ENCODE measurements at places on chromosomes 13 and 19.

DNA sequence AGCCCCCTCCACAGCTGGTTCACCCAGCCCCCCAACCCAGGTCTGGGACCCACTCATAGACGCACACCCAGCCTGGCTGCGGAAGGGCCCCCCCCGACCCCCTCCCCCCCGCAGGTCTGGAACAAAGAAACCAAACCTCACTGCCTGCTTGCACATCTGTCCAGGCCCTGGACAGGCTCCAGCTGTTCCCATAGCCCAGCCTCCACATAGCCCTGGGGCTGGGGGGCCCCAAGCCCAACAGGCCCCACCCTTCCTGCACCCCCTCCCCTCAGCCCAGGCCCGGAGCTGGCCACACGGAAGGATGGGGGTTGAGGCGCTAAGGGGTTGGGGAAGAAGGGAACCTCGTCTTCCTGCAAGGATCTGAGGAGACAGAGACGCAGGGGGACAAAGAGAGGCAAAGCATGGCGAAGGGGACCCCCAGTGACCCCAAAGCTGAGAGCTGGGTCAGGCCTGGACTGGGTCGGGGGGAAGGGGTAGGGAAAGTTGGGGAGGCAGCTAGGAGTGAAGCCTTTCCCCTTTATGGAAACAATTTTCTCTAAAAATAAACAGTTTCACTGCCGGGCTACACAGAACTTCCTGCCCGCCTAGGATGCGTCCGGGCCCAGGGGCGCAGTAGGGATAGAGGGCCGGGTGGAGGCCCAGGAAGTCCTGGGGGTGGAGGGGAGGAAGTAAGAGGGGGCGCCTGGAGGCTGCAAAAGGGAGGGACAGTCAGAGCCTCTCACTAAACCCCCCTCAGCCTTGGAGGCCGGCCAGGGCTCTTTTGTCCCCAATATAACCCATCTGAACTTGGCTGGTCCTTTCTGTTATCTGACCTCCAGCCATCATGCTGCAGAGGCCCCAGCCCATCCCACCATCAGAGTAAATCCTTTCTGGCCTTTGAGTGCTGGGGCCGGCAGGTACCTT is 2.4 kb downstream of the KANK2 start:
- DNase-seq, result no peak

- no peak for DNase-seq
Measured at GRCh38 chr13:113397608-113398425, 33.9 kb upstream of the GRTP1 start.

- DNase-seq, result no peak
Measured at GRCh38 chr13:91220872-91221271, 126.6 kb upstream of the MIR17HG start.

- no peak for DNase-seq
Measured at GRCh38 chr13:99743094-99743493, 228.5 kb downstream of the ZIC5 start.

DNA sequence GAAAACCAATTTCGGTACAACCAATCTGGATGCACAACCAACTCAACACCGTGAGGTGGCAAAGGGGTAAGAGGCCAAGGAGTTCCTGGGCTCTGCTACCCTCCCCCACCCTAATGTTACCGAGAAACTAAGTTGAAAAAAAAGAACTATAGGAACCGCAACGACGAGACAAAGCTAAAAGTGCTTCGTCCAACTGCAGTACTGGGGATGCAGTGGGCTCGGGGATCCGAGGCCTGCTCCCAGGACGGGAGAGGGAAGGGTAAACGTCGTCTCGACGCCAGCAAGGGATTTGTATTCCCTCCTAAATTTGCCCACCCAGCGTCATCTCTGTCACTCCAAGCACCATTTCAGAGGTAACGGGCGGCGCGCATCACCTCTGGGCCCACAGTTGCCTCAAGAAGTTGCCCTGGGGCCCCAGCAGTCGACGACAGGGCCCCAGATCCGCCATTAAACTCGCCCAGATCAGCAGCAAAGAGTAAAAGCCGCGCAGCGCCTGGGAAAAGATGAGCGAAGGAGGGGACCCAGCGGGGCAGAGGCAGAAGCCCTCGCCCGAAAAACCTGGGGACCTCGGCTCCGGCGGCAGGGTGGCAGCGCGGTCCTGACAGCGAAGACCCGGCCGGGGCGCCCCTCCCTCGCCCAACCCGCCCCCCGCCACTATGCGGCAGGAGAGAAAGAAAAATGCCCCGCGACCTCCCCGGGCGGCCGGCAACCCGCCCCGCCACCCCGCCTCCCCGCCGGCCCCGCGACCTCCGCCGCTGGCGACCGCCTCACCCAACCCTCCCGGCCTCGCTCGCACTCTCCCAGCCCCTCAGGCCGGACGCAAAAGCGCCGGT is 752 bp downstream of the ZMYM5 start:
- DNase-seq, result peak; percentile 56

DNA sequence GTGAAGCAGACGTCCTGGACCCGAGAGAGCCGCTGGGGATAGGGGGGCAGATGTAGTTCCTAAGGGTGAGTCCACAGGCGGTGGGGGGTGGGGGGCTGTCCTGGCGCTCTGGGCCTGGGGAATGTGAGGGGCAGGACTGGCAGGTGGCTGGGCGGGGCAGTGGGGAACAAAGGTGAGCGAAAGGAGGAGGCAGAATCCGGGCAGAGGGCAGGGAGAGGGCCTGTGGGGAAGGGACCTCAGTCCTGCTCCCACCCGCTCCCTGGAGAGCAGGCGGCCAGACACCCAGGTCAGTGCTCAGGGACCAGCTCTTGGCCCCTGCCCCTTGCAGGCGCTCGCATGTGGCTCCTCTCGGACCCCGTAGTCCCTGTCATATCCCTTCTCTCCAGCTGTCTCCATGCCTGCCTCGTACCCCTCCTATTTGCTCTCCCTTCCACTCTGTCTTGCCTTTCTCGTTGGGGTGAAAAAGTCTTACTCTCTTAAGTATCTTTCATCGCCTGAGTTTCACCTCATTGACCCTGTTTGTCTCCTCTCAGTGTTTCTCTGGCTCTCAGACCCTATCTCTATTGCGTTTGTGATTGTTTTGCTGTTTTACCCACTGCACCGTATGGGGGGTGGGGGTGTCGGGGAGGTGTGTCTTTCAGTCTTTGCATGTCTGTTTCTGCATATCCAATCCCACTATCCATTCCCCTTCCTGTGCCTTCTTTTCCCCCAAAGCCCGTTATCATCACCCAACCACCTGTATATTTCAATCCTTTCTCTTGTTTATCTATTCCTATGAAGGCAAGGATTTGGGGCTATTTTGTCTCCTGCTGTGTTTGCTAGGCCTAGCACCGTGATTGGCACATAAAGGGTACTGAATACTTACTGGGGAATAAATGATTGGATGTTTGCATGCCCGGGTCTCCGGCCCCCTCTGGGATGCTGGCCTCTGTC is 5.8 kb downstream of the SPHK2 start:
- DNase-seq, result no peak

DNA sequence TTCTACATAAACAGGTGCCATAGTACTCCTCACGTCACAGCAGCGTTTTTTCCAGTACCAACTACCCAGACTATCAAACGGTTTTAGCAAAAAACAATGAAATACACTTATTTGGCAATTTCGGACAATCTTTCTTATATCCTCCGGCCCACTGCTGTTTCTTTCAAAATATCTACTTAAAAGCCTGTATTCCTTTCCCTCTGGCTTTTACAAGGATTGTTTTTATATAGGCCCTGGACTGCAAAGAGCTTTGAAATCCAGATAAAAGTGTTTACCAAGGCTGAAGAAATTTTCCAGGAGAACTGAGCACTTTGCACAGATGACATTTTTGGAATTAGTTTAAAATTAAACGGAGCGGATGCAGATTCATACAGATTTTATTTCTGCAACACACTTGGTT is 255.9 kb upstream of the STARD13 start:
- no peak for DNase-seq

DNA sequence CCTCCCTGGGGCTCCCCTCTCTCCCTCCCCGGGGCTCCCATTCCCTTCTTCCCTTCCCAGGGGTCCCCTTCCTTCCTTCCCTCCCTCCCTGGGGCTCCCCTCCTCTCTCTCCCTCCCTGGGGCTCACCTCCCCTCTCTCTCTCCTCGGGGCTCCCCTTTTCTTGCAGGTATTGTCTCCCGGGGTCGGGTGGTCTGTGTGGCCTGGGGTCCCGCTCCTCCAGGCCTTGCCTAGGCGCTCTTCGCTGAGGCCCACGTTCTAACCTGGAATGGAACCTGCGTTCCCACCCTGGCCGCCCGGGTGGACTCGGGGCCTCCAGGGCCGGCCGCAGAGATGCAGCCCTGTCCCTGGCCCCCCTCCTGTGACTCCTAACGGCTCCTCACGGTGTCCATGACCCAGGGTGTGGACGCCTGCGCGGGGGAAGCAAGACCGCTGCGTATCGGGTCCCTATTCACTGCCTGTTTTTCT is 940 bp upstream of the DCUN1D2 start:
- peak; percentile 27 for DNase-seq

DNA sequence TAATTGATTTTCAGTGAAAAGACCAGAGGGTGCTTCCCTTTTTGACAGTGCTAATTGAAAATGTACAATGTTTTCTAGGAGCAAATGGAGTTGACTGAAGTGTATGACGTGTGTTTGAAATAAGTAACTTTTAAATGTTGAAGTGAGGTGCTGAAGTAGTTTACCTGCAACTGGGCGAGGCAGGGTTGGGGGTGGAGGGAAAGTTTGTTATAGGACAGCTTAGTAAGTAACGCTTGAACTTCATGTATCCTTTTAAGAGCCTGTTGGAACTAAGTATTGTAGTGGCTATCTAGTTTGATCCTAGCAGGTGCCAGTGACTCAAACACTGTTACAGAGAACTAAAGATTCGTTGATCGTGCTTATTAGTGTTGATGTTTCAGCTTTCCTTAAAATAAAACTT is 5.9 kb downstream of the SLAIN1 start:
- no peak for DNase-seq

GRCh38 chr13:31015199-31015598 is 82.7 kb downstream of the TEX26 start:
- DNase-seq, result no peak

DNA sequence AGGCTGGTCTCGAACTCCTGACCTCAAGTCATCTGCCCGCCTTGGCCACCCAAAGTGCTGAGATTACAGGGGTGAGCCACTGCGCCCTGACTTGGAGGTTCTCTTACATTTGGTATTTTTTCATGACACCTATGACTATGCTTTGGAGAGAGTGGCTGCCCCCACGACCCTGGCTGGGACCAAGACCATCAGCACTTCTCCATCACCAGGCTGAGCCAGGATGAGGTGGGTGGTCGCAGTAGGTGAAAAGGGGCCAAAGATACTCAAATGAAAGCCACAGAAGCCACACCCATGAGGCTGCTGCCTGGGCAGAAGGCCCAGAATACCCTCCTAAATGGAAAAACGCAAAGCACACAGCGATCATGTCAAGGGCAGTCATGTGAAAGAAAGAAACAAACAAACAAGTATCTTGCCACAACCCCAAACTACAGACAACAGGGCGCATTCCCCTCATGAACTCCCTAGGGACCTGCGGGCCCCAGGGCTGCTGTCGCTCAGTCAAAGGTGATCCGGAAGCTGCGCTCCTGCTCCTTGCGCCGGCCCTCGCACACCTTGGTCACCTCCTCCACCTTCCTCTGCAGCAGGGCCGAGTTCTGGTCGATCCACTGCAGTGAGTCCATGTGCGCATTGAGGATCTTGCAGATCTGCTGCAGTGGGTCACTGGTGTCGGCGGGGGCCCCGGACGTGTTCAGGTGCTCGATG is 11.2 kb upstream of the IL4I1 start:
- peak; percentile 70 for DNase-seq

GRCh38 chr13:93268327-93269028 is 41.9 kb downstream of the GPC6 start:
- DNase-seq, result no peak

GRCh38 chr13:71864094-71864985 is 2.7 kb downstream of the DACH1 start:
- no peak for DNase-seq

GRCh38 chr13:93147946-93148345 is 78.7 kb upstream of the GPC6 start:
- DNase-seq, result no peak

GRCh38 chr19:32691952-32692726 is 518 bp downstream of the NUDT19 start:
- DNase-seq, result peak; percentile 43

- no peak for DNase-seq
Measured at GRCh38 chr19:45862271-45862563, 730 bp downstream of the SYMPK start.

GRCh38 chr19:15721268-15721667 is 6.6 kb upstream of the OR10H2 start:
- DNase-seq, result no peak

- peak; percentile 30 for DNase-seq
Measured at GRCh38 chr13:50129081-50129705, 113.9 kb downstream of the KCNRG start.

DNA sequence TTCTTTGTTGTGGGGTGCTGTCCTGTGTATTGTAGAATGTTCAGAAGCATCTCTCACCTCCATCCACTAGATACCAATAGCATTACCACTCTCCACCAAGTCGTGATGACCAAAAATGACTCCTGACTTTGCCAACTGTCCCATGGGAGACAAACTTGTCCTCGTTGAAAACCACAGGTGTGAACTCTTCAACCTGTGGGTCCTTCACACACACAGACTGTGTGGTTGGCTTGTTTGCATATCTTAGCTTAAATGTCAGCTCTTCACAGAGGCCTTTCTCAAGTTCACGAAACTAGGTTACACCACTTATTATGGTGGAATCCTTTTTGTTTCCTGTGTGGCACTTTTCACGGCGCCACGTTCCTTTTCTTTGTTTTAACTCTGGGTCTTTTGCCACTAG is 6.8 kb downstream of the GPC5 start:
- DNase-seq, result no peak

DNA sequence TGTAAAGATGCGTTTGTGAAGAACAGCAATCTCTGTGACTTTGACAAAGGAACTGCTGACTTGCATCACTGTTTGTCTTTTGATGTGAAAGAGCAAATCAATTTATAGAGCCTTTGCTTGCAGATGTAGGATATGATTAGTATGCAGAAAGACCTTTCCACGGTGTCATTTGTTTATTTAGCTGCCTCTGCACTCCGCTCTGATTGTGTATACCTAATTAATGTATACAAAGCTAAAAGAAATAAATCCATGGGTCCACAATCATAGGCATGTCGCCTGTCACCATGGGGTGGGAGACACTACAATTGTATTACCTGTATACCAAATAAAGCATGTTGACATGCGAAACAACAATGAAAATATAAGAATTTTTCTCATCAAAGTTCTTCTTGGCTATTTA is 410.7 kb downstream of the MZT1 start:
- no peak for DNase-seq

DNA sequence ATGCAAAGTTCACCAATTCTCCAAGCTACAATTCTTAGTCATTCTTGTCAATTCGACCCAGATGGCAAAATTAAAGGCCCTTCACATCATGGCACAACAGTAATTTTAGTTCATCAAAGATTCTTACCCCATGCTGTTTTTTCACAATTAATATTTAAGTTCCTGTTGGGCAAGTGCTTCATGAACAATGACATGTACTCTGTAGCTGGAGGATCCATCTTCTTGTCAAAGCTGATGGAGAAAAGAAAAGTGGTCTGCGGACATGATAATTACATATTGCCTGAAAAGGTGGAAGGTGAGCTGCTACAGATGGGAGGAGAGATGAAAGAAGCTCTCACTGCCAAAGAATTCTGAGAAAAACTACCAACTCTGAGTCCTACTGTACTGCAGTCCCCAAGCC is 1370.3 kb upstream of the SLC10A2 start:
- no peak for DNase-seq

- no peak for DNase-seq
Measured at GRCh38 chr19:1828279-1829238, 16.5 kb upstream of the ATP8B3 start.

Measured in germinal center (tissue), 1 donor.